ENCODE measurements at places on chromosomes 12 and 14.

DNA sequence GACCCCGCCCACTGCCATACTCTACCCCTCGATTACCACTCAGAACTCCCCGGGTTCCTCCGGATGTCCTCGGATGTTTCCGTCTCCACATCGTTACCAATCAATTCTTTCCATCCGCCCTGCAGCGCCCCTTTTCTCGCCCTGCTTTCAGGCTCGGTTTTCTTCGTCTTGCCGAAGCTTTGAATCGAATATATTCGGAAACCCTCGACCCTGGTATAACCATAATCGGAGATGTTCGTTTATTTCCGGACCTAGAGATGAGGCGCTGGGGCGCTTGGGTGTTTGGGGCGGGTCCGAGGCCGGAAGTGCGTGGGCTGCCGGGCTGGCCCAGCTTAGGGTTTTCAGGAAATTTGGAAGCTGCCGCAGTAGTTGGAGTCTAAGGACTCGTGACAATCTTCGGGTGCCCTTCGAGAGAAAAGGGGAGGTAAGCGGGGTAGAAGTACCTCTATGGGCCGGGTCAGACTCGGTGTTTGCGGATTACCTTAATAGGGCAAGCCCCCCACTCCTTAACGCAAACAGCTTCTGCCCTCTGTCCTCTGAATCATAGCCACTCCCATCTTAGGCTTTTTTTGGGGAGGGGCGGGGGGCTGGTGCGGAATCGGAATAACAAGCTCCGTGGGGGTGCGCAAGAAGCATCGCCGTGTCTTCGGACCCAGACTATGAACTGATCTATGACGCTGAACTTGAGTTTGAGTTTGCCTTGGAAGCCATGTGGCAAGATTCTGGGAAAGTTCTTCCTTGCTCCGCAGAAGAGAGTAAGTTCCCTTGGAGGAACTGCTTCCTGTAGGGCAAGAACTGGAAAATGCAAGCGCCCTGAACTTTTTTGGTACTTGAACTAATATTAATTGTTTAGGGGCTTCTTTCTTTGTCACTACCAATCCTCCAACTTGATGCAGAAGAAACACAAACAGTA, at the start of gene C14orf119:
Gene C14orf119, plus strand, starts transcription at position 310 of the 913 bp plus-strand sequence. CDS start 2,154 bp downstream, outside the sequence.
- DNase-seq, result peak; percentile 100

- peak; percentile 42 for DNase-seq
Measured at GRCh38 chr12:121812320-121812871, 8.6 kb downstream of the SETD1B start.

- peak; percentile 57 for DNase-seq
Measured at GRCh38 chr12:75790219-75790618, 241.4 kb downstream of the PHLDA1 start.

GRCh38 chr14:61551384-61551783, 143.9 kb upstream of the HIF1A start:
- DNase-seq, result no peak

GRCh38 chr14:91067186-91067585, 6.7 kb upstream of the RPS6KA5 start:
- no peak for DNase-seq

GRCh38 chr14:50008562-50008961, 107.8 kb downstream of the VCPKMT start:
- no peak for DNase-seq

- no peak for DNase-seq
Measured at GRCh38 chr12:86367137-86367536, 110.9 kb upstream of the MGAT4C start.

GRCh38 chr12:13571035-13571434, 374.5 kb downstream of the EMP1 start:
- peak; percentile 3 for DNase-seq

- peak; percentile 45 for DNase-seq
Measured at GRCh38 chr12:78189656-78190055, 359.0 kb downstream of the NAV3 start.
